NCI-H69 (cell line): ENCODE measurements at places on chromosomes 2 and 18.

DNA sequence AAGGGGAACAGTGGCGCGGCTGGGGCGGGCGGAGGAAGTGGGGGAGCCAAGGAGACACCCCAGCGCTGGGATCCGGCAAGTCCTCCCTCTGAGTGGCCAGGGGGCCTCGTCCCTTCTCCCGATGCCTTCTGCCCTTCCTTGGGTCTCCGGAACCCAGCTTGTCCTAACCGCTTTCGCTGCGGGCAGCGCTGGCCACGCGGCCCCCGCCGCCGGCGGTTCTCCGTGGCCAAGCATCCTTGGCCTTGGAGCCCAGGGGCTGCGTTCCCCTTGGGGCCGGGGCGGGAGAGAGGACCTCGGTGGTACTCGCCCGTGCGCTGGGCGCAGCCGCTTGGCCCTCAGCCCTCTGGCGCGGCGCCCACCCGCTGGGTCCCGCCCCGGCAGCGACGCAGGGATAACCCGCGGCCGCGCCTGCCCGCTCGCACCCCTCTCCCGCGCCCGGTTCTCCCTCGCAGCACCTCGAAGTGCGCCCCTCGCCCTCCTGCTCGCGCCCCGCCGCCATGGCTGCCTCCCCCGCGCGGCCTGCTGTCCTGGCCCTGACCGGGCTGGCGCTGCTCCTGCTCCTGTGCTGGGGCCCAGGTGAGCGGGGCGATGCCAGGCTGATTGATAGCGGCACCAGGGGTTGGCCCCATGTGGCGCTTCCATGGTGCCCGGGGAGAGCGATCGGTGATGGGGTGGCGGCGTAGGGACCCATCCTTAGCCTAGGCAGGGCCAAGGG, 128.7 kb downstream of the UXS1 start:
- no peak for DNase-seq

- DNase-seq = no peak
Measured at GRCh38 chr18:49030692-49031443, 80.1 kb upstream of the SMAD7 start.

DNA sequence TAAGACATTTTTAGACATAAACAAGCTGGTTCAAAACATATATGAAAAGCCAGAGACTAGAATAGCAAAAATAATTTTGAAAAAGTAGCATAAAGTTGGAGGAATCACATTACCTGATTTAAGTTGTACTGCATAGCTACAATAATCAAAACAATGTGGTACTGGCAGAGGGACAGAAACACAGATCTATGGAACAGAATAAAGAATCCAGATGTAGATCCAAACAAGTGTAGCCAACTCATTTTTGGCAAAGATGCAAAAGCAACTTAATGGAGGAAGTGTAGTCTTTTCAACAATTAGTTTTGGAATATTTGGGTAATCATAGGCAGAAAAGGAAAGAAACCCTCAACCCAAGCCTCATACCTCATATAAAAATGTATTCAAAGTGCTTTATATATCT, 278.7 kb upstream of the ZNF521 start:
- no peak for DNase-seq

- no peak for DNase-seq
Measured at GRCh38 chr2:21245565-21245964, 121.8 kb downstream of the TDRD15 start.

DNA sequence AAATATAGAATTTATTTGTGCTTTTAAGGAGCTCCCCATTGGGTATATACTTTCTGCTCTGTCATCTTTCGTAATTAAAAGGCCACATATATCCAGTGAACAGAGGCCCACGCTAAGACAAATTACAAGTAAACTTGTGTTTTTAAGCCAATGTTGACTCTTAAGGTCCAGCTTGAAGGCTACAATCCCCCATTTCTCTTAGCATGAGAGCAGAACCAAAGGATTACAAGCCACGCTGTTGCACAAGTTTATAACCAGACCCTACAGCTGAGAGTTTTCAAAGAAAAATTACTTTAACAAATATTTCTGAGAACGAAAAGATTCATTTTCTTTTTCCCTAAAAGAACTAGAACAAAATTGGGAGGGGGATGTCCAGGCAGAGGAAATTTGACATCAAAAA, 471.0 kb downstream of the TXNL1 start:
- no peak for DNase-seq

GRCh38 chr2:11602563-11603204, 67.3 kb downstream of the NTSR2 start:
- no peak for DNase-seq

DNA sequence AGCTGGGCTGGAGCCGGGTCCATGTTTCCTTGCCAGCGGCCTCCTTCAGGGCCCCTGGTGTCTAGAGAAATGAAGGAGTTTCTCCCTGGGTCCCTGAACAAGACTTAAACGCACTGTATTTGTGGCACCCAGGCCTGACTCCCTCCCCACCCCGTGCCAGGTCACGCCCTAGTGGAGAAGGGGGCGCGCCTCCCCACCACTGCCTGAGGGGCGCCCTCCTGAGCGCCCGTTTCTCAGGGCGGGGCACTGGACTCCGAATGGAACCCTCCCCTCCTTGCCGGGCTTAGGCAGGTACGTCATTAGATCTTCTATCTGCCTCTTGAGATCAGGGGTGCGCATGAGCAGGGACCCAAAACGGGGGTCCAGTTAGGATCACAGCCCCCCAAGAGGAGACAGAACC, 16.3 kb downstream of the ODC1 start:
- no peak for DNase-seq

DNA sequence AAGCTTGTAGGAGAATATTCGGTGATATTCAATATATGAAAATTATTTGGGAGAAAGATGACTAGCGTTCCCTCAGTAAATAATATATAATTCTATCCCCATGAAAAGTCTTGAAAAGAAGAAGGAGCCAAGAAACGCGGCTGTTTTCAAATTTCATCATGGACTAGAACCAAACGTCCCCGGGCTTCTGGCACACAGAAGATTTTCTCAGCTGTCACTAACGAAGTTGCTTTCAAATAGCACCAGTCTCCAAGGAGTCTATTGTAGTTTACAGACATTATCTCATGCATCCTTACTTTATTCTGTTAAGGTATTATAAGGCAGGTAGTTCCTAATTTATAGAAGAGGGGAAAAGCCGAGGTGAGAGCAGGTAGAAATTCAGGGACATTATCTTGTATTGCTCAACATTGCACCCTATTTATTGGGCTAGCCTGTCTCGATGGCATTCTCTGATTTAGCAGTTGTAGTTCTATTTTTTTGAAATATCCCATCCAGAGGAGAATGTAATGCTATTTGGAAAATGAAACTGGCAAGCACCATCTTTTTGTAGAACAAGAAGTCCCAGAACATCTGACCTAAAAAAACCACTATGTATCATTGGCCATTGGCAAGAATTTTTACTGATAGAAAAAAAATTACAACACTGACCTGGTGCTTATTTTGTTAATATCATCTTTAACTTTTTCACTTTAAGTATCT, 198.1 kb upstream of the RASGRP3 start:
- DNase-seq = no peak

DNA sequence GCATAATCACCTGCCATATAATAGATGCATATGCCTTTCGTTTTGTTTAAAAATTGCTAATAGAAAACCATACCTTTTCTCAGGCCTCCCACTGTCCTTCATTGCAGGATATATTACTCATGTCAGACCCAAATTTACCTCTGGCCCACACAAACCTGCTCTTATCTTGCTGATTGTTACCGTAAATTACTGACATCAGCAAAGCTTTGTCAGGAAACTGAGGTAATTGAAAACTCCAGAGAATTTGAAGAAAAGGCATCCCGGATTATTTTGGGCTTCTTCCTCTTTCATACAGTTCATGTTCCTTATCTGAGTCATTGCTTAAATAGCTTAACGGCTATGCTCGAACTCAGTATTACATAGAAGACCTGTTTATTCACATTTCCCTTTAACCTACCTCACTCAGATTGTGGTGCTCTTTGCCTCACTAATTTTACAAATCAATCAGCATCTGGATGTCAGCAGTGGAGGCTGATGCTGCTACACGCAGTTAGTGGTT, 145.7 kb downstream of the ZEB2 start:
- DNase-seq = no peak

- no peak for DNase-seq
Measured at GRCh38 chr2:85076618-85077274, 56.4 kb upstream of the TCF7L1 start.

GRCh38 chr2:9914384-9915065, 37.0 kb upstream of the GRHL1 start:
- DNase-seq = no peak

GRCh38 chr2:159126432-159127022, 158.1 kb downstream of the TANC1 start:
- no peak for DNase-seq

GRCh38 chr2:137892739-137893138, 71.5 kb upstream of the HNMT start:
- DNase-seq = peak; percentile 94

- DNase-seq = peak; percentile 8
Measured at GRCh38 chr2:219626540-219626939, 890 bp upstream of the SLC4A3 start.

DNA sequence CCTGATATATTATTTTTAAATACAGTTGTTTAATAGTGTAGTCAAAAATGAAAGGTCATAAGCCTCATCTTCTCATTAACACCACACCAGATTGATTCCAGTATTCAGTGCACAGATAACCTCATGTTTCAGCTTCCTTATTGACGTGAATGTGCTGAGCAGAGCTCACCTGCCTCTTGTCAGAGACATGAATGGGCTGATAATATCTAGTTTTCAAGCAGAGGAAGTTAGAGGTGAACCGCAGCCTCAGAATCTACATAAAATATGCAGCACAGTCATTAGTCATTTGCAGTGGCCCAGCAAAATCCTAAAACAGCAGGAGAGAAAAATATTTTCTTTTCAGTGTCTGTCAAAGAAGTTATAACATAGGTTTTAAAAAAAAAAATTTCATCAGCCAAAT, 216.2 kb downstream of the GBX2 start:
- DNase-seq = no peak

- DNase-seq = no peak
Measured at GRCh38 chr2:205474741-205475415, 207.4 kb upstream of the NRP2 start.

DNA sequence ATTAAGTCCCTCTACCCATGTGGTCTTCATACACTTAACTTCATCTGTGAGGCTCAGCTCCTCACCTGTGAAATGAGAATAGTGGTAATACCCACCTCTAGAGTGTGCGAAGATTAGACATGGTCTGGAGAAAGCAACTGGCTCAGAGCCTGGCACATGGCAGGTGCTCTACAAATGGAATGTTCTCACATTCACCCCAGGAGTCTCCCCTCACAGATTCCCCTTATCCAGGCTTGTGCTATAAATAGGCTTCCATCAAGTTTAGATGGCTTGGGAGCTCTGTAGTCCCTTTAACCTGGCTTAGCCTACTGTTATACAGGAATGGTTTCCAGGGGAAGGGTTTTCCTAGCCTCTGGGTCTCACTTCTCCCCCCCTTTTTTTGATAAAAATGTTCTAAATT, 455.9 kb downstream of the RNF144A start:
- no peak for DNase-seq

DNA sequence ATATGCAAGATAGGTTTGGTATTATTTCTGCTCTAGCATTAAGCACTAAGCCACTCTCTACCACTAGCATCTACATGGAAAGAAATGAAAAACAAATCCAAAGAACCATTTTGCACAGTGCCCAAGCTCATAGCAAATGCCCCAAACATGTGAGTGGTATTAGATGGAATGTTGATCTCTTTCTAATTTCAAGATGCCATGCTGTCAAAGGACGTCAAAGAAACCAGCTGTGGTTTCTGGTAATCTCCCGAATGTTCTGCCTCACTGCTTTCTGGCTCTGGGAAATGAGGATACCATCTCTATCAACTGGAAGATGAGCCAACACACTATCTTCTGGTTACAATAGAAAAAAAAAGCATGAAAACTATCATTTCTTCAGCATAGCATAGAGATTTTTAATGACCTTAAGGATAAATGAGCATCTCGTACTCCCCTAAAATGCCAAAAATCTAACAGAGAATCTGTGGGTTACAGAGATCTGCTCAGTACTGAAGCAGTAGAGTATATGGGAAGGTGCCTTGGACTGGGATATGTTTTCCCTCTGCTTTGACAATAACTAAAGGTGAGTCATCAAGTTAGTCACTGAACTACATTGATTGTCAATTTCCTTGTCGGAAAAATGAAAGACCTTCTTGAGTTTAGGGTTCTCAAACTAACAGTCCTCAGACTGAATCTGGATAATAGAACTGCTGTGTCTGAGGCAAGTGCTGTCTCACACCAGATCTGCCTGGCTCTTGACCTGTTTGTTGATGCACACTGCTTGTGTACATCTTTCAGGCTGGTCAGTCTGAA, 244.8 kb upstream of the NCKAP5 start:
- DNase-seq = no peak

GRCh38 chr2:173451118-173451517, 96.4 kb downstream of the CDCA7 start:
- no peak for DNase-seq

DNA sequence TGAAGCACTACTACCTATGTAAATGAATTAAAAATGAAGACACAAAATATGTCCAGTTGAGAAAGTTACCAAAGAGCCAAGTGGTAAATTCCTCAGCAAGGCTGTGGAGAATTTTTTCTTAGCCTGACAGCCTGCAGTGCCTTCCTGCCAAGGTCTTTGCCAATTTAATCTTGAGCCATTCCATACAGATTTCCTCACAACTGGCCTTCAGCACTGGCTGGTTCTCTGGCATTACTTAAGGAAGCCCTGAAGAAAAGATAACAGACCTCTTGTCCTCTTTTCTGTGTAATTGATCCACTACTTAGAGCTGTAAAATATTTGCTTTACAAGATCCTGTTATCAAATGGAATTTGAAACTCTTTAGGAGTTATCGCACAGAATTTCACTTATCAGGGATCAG, 334.2 kb upstream of the LRRTM1 start:
- no peak for DNase-seq

DNA sequence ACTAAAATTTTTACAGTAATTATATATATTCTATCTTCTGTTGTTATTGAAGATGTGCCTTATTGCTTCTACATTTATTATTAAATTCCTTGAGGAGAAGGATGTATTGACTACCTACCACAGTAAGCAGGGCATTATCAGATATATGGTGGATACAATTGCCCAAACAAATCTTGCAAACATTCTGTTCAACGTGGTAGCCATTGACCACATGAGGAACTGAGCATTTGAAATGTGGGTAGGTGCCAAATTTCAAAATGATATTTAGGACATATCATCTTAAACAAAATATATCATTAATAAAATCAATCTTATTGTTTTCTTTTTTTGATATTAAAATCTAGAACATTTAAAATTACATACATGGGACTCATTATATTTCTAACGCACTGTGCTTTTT, 11.1 kb downstream of the SCN3A start:
- DNase-seq = no peak

- DNase-seq = peak; percentile 72
Measured at GRCh38 chr18:49980896-49981295, 167.6 kb upstream of the ACAA2 start.

DNA sequence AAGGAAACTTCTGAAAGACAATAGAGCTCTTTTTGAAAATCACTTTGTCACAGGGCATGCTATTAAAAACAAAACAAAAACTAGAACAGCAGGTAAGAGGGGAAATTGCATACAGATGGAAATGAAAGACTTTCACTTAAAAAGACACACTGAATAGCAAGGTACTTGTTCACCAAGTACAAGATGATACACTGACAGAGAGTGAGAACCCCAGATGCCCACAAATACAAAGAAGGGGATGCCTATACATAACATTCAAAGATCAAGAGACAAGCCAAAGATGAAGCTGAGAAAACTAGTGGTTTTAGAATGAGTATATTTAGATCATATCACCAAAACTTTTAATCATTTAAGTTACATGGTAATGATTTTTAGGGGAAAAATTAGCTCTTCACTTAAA, 60.7 kb downstream of the ASXL2 start:
- DNase-seq = no peak
